Stimulated activated CD8-positive, alpha-beta memory T cell treated with anti-CD3 and anti-CD28 coated beads, Interleukin-4, amount 100 ng/mL, for 1 hour (primary cell): ENCODE measurements at places on chromosomes 12 and 14.

GRCh38 chr14:50943261-50943942 is 881 bp downstream of the PYGL start:
- DNase-seq: no peak

GRCh38 chr14:78005325-78005724 is 164.8 kb upstream of the NRXN3 start:
- no peak for DNase-seq

DNA sequence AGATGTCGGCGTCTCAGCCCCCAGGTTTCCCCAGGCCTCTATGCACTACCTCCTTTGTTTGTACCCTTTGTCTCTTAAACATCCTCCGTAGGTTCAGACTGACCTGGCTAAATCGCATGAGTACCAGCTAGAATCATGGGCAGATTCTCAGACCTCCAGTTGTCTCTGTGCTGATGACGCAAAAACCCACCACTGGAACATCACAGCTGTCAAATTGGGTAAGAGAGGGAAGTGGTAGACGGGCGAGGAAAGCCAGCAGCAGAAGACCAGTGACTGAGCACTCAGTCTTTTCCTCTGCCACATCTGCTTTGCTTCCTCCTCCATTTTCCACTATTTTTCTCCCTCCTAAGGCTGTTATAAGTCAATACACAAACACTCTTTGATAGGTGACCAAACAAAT is 29.7 kb downstream of the A2ML1 start:
- no peak for DNase-seq

DNA sequence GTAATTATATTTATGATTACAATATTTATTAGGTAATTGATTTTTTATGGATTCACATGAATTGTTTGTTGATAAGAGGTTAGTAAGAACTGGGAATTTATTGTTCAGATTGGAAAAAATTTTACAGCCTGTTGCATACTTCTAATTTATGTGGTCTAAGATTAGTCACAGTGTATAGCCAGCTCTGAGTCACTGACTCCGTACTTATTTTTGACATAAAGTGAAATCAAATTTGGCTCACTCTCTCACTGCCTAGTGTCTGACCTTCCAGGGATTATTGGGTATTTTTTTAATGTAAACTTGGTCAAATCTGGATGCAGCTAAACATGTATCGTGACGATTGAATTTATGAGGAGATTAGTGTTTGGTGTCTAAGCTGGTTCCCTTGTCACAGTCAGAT is 109.3 kb downstream of the PTPRQ start:
- no peak for DNase-seq

DNA sequence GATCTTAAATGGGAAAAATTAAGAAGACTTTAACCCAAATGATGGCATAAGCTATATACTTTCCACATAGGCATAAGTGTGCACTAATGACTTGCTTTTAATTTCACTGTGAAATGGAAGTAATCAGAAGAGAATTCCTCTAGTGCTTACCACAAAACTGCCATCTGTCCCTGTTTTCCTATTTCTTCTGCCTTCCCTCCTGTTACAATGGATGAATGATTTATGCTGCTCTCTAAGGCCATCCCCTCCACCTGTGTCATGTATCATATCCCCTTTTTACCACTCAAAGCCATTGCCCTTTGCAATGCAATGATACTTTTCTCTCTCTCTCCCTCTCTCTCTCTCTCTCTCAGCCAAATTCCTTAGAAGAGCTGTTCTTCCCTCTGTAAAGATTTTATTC is 109.1 kb downstream of the C12orf50 start:
- DNase-seq: no peak

DNA sequence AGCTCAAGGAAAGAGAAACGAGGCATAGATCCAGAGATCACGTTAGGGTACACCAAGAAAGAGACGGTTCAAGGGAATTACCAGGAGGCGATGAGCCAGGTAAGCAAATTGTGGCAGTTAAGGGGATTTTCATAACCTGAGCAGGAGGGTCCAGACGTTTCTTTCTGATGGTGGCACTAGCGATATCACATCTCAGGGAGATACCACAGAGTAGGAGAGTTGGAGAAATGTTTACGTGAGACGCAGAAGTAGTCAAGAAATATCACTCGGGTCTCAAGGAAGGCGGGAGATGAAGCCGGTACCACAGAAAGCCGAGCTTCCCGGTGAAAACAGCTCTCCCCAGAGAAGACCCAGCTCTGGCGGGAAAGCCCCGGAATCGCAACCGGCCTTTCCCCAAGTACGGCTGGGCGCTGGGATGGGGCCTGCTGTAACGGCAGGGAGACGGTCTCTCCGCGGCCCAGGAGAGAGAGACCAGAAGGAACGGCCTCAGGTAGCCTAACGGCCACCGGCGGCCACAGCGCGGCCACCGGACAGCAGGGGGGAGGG is 485 bp downstream of the SENP1 start:
- DNase-seq: peak; percentile 22

DNA sequence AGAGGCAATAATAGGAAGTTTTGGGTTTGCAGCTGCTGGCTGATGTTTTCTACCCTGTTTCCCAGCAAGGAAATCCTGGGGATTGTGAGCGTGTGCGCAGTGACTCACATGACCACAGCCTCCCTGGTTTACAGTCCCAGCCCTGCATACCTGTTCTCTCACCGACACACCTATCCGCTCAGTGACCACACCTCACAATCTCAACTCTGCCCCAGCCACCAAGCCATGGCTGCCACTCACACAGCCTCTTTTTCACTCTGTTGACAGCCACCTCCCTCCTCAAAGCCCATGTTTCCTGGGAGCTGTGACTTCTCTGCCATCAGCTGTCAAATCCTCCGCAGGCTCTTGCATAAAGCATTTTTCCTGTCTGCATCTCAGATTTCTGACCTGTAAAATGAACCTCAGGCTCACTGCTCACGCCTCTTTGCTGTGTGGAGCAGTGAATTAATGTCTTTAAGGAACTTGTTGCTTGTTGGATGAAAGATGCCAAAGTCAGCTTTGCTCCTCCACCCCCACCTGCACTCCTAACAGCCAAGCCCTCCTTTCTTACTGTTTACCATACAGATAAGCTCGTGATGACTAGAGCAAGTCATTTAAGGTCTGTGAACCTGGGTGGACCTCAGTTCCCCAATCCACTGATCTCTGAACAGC is 43.5 kb downstream of the B4GALNT3 start:
- no peak for DNase-seq

GRCh38 chr12:131188131-131189050 is 234.7 kb downstream of the ADGRD1 start:
- no peak for DNase-seq

DNA sequence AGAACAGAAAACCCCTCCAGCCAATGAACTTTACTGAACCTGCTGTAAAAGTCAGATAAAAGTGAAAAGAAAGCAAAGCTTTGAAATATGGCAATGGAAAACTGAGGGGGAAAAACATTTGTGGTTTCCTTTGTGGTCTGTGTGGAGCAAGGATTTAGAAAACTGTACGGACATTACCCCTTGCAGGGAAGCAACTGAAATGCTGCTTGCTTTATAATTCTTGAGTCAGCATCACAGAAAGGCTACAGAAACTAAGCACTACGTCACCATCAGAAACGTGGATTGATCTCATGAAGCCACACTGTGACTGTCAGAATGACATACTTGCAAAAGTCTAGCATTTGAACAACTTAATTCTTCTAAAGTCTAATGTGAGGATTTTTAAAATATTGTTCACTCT is 2.4 kb upstream of the KCNC2 start:
- DNase-seq: no peak

DNA sequence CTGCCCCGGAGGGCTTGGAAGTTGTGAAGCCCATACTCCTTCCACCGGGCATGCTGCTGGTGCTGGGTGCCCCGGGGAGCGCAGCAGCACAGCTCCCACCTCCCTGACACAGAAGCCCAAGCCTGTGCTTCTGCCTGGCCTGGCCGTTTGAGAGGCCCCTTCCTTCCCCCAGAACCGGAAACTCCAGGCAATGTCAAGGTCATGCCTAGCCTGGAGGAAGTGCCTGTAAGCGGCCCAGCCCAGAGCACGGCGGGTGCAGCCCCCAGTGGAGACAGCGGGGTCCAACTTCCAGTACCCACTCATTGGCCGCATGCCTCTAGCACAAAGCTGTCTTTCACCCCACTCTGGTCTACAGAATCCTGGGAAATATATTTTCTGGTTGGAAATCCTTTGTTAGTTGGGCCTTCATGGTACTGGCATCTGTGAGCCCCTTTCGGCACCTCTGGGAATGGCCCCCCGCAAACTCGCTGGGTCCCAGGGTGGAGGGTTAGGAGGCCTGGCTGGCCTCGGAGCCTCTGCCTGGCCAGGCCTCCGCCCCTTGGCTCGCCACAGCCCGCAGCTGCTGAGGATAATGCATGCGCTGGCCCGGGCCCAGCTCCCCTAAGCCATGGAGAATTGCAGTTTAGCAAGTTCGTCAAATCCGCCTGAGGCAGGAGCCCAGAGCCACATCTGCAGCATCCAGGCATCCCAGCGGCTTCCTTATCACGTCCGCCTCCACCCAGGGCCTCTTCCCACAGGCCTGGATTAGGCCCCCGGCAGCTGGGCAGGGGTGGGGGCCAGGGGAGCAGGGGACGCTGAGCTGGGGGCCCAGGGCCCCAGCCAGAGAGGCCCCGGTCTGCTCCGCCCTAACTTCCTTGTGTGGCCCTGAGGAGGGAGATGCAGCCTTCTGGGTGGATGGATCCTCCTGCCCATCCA is 48.9 kb upstream of the DLK1 start:
- no peak for DNase-seq
